Astrocyte of the spinal cord (primary cell): ENCODE measurements at places on chromosomes 11 and 22.
A peak's percentile ranks its signal among the peaks of the same experiment; 100 is the strongest.

DNA sequence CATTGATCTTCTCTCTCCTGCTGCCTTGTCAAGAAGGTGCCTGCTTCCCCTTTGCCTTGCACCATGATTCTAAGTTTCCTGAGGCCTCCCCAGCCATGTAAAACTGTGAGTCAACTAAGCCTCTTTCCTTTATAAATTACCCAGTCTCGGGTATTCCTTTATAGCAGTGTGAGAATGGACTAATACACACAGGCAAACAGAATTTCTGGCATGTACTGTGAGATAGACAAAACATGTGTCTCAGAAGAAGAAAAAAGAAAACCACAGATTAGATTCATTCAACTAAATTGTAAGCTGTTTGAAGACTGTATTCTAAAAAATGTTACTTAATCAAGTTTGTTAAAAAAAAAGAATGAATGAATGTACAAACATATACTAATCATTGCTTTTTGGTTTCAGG, 1.5 kb upstream of the MMP20 start:
- DNase-seq: no peak

GRCh38 chr11:74773476-74773875, 24.8 kb downstream of the RNF169 start:
- DNase-seq: peak; percentile 10

DNA sequence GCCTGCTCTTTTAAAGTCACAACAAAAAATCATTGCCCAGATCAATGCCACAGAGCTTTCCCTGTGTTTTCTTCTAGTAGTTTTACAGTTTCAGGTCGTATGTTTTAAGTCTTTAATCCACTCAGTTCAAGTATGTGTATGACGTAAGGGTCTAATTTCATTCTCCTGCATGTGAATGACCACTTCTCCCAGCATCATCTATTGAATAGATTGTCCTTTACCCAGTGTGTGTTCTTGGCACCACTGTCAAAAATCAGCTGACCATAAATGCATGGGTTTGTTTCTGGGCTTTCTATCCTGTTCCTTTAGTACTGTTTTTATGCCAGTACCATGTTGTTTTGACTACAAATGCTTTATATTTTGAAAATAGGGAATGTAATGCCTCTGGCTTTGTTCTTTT, 28.1 kb downstream of the INTS4 start:
- no peak for DNase-seq

- DNase-seq: no peak
Measured at GRCh38 chr11:107598225-107599139, 7.5 kb downstream of the ELMOD1 start.

GRCh38 chr11:60834742-60835533, 7.0 kb upstream of the CCDC86 start:
- DNase-seq: no peak

DNA sequence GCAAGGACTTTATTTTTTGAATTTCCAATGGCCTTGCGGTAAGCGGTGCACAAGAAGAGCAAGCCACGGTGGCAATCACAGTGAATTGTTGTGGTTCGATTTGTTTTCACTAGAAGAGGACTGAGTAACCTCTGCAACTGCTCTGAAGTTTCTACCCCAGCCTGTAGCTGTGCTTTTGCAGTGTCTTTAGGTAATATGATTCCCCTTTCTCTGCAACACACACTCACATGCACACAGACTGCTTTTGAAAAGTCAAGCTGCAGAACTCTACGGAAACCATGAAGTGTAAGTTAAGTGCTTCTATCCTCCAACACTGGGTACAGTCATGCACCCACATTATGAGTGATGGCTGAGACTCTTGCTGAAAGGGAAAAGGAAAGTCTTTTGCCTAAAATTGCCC, 38.4 kb downstream of the CD44 start:
- DNase-seq: peak; percentile 74

- peak; percentile 93 for DNase-seq
Measured at GRCh38 chr22:44037519-44038375, 13.6 kb downstream of the PARVB start.

DNA sequence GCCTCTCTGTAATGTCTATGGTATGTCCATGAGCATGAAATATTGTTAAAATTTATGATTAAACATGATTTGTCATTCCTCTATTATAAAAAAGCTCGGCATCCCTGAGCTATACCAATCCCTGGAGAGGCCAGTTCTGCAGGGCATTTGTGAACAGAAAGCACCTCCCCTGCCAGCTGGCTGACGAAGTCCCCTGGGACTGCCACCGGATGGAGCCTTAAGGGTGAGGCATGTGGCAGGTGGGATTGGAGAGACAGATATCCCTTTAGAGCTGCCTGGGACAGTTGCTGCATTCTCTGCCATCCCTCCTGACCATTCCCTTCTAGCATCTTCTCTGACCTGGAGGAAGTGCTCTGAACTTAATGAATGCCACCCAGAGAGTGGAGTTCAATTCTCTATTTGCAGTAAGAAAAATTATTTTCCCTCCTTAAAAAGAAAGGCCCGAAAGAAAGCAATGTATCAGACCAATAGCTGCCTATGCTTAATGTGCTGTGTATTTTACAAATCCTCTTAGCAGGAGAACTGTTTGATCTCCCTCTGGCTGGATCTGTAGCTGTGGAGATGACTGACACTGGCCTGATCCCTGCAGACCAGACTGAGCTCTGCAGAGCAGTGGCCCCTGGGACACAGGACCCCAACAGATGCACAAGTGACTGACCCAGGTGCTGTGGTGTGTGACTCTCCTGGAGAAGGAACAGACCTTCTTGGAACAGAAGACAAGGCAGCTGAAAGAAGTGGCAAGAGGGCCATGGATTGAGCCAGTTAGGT, 219.0 kb upstream of the NAV2 start:
- DNase-seq: no peak

DNA sequence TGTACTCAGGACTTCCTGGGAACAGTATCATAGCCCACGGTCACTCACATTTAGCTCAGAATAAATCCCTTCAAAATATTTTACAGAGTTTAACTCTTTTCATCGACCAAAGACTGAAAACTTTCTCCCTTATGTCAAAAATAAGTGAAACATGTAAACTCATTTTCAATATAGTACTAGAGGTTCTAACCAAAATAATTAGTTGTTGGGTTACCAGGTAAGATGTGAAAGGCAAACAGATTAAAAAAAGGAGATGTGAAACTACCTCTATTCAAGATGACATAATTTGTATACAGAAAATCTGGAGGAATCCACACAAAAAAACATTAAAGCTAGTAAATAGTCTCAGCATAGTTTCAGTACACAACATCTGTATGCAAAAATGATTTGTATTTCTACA, 20.3 kb downstream of the XKR3 start:
- DNase-seq: no peak
